Activated CD4-positive, alpha-beta T cell treated with anti-CD3 and anti-CD28 coated beads for 24 hours (primary cell): ENCODE measurements at places on chromosomes 12 and 14.

DNA sequence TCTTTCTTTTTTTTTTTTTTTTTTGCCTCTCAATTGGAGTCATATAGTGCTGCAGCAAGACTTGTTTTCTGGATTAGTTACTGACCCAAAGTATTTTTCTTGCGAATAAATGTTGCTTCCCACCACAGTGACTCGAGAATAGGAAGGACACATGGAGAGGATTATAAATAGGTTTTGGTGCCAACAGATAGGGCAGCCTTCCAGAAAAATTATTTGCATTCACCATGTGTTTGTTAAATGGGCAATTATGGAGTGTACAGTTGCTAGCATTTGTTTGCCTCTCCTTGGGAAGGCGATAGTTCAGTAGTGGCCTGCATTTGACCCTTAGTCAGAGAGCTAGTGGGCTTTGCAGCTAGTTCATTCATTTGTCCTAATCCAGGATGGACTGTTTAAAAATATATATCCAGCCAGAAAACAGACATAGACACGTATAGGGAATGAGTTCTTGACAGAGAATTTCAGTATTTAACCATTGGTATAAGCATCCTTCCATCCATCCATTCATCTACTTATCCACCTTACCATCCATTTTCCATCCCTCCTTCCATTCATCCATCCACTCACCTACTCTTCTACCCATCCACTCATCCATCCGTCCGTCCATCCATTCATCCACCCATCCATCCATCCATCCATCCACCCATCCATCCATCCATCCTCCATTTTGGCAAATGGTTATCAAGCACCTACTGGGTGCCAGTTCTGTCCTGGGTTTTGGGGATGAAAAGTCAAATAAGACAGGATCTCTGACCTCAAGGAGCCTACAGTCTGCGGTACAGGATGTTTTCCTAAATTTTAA lies 67.5 kb downstream of the CHST11 start:
- DNase-seq = no peak

- no peak for DNase-seq
These were observed 300.1 kb downstream of the AKAP6 start for GRCh38 chr14:32629236-32629635.

DNA sequence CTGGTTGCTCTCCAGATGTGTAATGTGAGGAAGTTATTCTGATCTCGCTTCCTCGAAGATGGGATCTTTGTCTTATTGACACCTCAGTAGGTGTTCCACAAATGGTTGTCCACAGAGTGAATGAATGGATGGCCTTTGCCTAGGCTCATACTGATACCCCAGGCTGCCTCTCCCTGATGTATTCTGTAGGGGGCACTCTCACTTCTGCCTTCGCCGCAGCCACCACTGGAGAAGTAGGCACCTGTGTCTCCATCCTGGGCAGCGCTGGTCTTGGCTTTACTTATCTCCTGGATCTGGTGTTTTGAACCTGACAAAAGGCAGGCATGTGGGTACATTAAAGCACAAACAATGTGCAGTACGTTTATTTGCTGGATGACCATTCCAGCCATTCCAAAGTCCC lies 82.1 kb downstream of the ZFP36L1 start:
- no peak for DNase-seq

- peak; percentile 70 for DNase-seq
These were observed 38.4 kb downstream of the ACACB start for GRCh38 chr12:109154451-109155438.

DNA sequence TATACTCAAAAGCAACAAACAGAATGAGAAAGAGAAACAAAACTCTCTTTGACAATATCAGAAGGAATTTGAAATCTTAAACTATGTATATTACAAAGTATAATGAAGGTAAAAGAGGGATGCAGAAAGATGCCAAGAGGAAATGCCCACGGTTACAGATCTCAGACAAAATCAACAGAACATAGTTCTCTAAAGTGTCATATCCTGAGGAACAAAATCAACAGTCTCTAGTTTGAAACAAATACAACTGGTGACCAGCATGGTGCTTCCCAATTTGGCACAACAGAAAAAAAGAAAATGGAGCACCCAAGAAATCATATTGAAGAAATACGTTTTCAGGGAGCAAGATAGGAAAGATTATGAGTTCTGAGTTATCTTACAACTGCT lies 116.5 kb downstream of the METTL25 start:
- DNase-seq = no peak

DNA sequence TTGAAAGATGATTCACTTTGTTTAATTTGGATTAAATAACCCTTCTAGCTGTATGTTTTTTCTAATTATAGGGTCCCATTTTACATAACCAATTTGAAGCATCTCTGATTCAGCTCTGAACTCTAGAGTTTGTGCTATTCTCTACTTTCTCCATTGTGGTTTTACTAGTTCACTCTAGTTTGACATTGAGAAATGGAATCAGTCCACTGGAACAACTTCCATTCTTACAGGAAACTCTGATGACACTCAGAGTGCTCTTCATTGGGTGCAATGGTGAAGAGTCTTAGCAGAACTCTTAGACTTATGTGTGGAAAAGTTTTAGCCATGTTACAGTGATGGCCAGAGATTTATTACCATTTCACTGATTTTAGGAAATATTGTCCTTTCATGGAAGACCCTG lies 140.7 kb downstream of the DYRK2 start:
- no peak for DNase-seq

GRCh38 chr12:40215982-40216381 lies 8.8 kb upstream of the LRRK2 start:
- DNase-seq = no peak

GRCh38 chr12:54047160-54047963 lies 6.3 kb upstream of the HOXC4 start:
- DNase-seq = no peak

DNA sequence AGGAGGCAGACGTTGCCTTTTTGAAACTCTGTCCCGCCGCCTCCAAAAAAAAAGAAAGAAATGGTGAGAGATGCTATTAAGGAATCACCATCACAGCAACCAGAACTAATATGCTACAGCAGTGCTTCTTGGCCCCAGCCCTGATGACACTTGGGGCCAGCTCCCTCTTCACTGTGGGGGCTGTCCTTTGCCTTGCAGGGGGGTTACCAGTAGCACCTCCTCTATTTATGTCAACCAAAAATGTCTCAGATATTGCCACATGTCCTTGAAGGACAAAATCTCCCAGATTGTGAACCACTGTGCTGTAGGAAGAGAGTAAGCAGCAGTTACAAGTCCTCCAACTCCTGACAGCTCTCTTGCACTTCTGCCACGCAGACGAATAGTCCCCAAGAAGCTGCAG lies 76.4 kb downstream of the LRRC74A start:
- no peak for DNase-seq

GRCh38 chr14:55129428-55130195 lies 560 bp downstream of the LGALS3 start:
- DNase-seq = peak; percentile 19

- DNase-seq = no peak
These were observed 152.2 kb upstream of the SLC38A2 start for GRCh38 chr12:46524778-46525177.

DNA sequence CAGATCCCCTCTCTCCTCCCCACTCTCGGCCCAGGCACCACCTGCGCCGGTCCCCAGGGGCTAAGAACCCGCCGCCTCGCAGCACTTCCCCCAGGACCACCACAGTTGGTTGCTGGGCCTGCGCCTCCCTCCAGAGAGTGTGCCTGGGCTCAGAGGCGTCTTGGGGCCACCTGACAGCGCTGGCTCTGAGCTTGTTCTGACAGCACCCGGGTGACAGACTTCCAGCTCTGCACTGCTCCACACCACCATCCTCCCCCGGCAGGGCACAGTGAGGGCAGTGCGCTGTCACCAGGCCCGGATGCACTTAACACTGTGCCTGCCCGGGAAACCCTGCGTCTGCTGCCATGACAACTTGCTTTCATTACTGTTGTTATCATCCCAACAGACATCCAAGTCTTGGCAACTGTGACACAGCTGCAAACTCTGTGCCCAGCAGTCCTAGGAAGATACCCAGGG lies 6.6 kb downstream of the BRF1 start:
- DNase-seq = no peak
